ENCODE measurements at places on chromosomes 5 and 9.

DNA sequence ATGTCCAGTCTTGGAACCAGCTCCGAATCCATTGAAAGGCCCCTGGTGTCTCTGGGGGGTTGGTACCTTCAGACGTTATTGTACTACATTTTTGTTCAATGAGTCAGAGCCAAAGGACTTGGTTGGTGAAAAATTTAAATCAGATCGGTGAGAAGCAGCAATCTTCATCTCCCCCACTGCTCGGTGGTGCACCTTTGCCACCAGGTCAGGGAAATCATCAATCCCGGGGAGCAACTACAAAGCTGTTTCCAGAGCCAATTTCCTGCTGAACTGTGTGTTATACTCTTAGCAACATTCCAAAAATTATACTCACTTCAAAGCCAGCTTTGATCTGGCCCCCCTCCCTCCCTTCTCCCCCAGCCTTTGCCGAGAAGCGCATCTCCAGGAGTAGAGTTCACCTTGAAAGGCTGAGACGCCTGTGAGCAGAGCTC is 375.2 kb upstream of the WWC1 start:
- no peak for DNase-seq

DNA sequence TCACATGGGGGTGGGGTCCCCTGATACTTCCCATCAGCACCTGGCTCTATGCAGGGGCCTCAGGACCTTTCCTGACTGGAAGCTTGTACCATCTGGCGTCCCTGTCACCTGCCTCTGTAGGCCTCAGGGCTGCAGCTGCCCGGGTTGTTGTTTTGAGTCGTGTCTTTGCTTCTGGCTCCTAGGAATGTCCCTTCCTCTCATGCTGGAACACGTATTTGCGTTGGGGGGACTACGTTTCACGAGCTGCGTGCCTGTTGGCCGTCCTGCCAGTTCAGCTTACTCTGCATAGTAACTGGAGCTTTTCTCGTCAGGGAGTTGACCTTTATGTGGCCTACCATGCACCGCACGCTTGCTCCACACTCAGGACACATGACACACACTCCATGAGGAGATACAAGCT is 54.9 kb upstream of the IRX4 start:
- no peak for DNase-seq

DNA sequence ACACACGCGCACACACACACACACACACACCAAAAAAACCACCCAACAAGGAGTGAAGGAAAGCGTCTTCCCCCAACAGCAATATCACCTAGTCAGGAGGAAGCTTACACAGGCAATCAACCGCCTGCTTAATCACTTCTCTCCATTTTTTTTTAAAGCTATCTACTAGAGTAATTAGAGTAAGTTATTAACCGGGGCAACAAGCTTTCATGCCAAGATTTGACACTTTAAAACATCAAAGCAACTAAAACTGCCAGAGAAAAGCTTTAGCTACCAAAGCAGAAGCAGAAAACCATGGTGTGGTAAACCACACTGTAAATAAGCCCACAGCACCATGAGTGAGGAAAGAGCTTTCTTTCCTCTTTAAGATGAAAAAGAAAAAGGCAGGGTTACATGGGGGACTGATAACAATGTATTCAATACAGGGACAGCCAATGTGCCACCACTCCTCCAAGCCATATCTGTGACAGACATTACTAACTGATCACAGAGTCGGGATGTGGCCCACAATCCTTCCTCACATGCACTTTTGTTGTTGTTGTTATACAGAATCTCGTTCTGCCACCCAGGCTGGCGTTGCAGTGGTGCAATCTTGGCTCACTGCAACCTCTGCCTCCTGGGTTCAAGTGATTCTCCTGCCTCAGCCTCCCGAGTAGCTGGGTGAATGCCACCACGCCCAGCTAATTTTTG is 282.1 kb downstream of the CRB2 start:
- no peak for DNase-seq

DNA sequence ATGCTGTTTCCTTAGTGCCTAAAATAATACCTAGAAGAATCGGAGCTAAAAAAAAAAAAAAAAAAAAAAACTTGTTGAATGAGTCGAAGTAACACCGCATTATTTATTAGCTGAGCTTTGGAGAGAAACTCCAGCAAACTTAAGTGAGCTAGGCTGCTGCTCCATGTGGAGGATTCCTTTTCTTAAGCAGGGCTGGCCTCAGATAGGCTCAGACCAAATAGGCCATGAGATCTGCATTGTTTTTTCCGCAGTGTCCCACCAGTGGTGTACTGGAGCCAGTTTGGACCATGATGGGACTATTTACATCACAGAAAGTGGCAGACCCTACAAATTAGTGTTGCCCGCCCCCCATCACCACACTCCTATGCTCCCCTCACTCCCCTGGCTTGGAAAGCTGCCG is 341.4 kb downstream of the DTWD2 start:
- DNase-seq = no peak

GRCh38 chr5:82885627-82886389 is 191.4 kb downstream of the TMEM167A start:
- DNase-seq = no peak

DNA sequence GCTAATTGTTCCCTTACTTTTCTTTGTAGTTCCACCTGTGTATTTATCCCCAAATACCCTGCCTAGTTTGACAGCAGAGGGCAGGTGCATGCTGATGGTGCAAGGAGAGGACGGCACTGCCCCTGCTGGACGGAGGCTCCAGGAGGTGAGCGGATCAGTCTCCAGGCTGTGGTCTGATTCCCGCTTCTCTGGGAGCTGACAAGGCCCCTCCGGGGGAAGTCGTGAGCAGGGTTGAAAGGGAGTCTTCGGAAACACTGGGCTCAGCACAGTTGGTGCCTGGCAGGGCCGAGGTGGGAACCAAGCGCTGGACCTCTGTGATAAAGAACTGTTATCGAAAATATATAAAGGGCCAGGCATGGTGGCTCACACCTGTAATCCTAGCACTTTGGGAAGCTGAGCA is 52.9 kb downstream of the RASGEF1C start:
- no peak for DNase-seq

DNA sequence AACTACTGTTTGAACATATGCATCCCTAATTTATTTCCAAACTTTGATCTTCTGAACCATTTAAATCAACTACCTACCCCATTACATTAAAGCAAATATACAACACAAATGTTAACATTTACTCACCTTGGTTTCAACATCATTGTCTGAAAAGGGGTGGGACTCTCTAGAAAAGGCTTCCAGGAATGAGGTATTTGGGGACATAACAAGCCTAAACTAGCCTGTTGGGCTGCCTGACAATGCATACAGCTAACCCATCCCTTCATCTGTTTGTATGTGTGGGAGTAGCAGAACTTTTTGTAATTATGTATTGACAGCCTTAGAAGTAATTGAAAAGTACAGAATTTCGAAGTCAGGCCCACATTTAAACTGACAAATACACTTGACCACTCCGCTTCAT is 2225.9 kb upstream of the C9orf72 start:
- no peak for DNase-seq

DNA sequence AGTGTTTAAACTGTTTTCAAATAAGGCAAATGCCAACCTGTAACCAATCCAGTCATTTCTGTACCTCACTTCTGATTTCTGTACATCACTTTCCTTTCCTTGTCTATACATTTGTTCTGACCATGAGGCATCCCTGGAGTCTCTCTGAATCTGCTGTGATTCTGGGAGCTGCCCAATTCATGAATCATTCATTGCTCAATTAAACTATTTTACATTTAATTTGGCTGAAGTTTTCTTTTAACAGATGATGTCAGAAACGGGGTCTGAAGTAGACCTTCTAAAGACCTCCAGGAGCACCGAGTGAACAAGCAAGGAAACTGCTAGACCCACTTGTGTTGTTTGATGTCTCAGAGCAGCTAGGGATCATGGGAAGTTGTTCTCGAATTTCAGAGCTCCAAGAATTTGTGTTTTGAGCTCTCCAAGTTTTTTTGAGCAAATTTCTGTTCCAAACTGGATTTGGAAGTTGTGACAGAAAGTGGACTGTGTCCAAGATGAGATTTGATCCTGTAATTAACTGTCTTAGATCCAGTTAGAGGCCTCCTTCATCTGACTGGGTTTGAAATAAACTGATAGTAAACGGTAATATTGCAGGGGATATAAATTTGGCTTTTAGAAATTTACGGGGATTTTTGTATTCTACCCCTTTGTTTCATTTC is 490.8 kb upstream of the ST8SIA4 start:
- DNase-seq = no peak

DNA sequence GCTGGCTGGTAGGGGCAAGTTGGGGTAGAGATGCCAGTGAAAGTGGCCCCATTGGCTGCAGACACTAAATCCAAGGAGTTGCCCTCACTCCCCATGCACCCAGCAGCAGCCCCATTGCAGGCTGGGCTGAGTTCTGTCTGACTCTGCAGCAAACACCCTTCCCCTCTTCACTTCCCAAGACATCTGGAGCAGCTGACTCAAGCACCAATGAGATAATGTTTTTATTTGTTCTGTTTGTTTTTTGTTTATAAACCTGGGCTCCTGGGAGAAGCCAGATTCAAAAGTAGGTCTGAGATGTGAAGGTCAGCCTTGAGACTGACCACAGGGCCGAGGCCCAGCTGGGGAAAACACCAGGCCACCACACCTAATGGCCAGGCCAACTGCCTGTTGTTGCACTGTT is 545.9 kb upstream of the KLF4 start:
- no peak for DNase-seq

Measured in esophagus squamous epithelium (tissue), 5 donors.